T-helper 1 cell (primary cell): ENCODE measurements at places on chromosomes 4 and X.

GRCh38 chr4:99710681-99711345 is 53.2 kb upstream of the C4orf54 start:
- DNase-seq = no peak

DNA sequence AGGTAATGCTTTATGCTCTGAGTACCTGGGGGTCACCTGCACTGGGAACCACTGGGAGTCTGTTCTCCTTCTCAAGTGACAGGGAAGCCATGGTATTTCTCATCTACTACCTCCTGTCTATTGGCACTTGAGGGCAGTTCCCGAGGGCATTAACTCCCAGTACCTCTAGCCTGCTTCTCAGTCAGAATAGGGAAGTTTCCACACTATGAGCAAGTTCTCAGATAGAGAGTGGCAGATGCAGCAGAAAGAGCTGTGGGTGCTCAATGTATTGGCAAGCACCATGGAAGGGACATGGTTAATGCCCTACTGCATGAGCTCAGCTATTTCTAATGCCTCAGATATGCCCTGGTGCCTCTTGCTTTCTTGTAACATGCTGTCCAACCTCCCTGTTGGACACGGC is 74.1 kb downstream of the ANOS1 start:
- no peak for DNase-seq

GRCh38 chrX:42399632-42400024 is 378.3 kb downstream of the PPP1R2C start:
- no peak for DNase-seq

GRCh38 chr4:123856689-123857545 is 460.3 kb downstream of the SPRY1 start:
- DNase-seq = no peak

- DNase-seq = no peak
Measured at GRCh38 chr4:165369522-165369921, 9.3 kb upstream of the CPE start.

- DNase-seq = no peak
Measured at GRCh38 chr4:148369919-148370318, 72.3 kb downstream of the NR3C2 start.

GRCh38 chr4:47619691-47620090 is 134.6 kb downstream of the ATP10D start:
- DNase-seq = no peak

GRCh38 chr4:100948911-100949310 is 398.4 kb downstream of the PPP3CA start:
- DNase-seq = no peak

DNA sequence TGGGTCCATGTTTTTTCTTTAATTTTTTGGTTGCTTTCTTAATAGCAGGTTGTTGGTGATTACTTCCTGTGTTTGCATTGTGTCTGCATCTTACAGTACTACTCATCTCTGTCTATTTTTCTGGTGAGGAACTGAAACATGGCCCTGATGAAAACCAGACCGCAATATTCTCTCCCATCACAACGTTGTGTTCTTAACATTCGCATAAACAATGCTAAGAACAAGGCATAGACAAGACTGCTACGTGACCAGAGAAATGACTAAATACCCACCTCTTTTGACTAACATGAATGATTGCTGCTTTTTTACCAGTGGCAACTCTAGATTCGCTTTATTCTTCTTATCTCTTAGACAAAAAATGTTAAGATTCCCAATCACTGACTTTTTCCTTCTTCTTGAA is 179.1 kb downstream of the GC start:
- no peak for DNase-seq

DNA sequence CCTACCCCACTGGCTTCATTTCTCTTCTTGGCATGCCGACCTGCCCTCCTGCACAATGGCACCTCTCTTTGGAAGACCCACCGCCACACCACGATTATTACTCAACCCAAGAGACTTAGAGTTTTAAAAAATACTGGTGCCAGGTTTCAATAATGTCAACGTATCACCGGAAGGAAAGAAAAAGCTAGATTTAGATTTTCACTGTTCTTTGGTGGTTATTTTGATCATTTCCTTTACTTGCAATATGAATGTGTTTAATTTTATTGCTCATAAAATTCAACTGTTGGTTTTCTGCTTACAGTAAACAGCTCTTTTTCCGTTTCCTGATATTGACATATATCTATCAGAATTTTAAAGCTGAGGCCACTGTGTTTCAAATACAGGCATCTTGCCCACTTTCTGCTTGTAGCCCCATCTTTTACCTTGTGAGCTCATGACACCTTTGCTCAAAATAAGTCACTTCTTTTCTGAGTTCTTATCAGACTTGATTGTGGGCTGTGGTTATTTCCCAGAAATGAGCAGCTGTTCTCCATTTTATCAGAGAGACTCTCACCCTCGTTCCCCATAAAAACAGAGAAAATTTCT is 439.1 kb downstream of the INPP4B start:
- DNase-seq = no peak

- no peak for DNase-seq
Measured at GRCh38 chr4:121227341-121227792, 63.2 kb upstream of the TNIP3 start.

DNA sequence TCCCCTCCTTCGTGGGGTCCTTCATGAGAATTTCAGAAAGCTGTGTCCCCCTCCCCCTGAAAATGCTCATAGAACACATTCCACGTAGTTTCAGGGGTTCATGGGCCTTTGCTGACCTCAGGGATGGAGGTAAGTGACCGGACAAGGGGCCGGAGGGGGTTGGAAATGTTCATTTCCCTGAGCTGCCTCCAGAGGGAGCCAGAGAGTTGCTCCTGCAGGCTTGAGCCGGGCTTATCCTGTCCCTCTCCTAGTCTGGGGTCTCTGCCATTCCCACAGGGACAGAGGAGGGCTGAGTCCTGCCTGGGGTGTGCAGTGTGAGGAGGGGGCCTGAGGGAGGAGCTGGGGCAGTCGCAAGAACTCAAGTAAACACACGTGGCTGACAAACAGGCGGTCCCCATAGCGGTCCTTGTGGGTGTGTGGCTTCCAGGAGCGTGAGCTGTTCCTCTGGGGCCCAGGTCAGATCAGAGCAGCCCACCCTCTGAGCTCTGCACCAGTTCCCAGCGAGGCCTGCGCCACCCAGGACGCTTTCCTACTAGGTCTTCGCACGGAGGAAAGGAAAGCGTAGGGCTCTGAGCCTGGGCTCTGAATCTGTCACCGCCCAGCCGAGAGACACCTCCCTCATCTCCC is 62.5 kb downstream of the WFS1 start:
- no peak for DNase-seq

- DNase-seq = no peak
Measured at GRCh38 chrX:106007815-106008214, 30.7 kb downstream of the SERPINA7 start.

DNA sequence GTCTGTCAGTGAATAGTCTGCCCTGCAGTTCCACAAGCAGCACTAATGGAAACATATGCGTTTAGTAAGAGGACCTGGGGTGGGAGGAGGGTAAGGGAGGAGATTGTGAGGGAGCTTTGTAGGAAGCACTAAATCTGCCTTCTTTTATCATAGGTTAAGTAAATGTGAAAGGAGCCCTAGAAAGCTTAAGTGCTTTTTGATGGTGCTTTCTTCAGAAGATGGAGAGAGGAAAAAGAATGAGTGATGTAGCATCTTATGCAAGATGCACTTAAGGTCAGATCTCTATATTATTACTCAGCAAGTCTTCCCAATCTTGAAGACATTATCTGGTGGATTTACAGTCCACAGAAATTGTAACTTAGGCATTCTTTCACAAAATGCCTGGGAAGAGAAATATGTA is 322.7 kb downstream of the PDHA2 start:
- no peak for DNase-seq

- DNase-seq = no peak
Measured at GRCh38 chr4:128031756-128032384, 29.2 kb upstream of the LARP1B start.

DNA sequence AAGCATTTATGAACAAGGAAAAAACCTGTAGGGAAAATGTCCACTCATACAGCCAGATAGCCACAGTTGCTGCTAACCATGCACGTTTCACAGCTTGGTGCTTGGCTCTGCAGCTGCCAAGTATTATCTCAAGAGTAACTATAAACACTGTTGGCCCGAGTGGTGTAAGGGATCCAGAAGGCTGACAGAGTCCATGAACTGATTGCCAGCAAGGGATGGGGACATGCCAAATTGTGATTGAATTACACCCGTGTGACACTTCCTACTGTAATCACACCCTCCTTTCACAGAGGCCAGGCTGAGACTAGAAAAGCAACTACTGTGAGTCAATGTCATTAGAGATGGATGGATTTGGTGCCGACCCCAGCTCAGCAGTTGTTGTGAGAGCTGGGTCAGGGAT is 223.9 kb upstream of the ANKRD50 start:
- no peak for DNase-seq

GRCh38 chr4:1400831-1401408 is 5.3 kb downstream of the NKX1-1 start:
- DNase-seq = no peak

- no peak for DNase-seq
Measured at GRCh38 chr4:154687840-154688239, 56.0 kb upstream of the LRAT start.

DNA sequence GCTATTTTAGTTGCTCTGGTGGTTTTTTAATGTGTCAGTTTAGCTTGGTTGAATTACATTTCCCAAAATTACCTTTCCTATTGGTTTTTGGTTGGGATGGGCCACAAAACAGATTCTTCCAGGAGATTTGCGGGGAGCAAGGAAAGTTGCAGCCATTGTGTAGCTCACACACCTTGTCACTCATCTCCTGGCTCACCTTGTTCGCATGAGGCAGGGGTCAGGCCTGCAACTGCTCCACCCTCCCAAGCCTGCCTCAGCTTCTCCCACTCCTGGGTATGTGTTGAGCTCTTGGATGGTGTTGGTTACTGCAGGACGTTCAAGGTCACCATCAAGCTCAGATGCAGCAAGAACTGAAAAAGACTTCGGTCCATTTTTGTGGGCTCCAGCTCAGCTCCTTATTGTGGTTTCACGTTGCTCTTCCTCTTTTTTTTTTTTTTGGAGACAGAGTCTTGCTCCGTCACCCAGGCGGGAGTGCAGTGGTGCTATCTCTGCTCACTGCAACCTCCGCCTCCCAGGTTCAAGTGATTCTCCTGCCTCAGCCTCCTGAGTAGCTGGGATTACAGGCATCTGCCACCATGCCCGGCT is 95.6 kb upstream of the METTL14 start:
- no peak for DNase-seq

DNA sequence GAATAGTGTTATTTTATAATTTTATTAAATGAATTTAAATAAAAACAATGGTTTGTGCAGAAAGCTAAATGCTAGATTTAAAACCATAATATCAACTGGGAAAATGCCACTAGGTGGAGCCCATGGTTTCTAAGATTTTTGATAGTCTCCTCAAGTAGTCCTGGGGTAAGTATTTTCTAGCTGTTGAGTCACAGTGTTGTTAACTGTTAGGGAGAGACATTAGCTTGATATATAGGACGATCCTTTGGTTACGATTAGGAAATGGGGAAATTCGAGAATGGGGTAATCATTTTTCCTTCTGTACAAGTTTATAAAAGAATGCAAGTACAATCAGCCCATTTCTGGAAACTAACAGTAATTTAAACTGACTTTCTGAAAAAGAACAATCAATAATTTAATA is 378.4 kb downstream of the ANKRD50 start:
- no peak for DNase-seq

DNA sequence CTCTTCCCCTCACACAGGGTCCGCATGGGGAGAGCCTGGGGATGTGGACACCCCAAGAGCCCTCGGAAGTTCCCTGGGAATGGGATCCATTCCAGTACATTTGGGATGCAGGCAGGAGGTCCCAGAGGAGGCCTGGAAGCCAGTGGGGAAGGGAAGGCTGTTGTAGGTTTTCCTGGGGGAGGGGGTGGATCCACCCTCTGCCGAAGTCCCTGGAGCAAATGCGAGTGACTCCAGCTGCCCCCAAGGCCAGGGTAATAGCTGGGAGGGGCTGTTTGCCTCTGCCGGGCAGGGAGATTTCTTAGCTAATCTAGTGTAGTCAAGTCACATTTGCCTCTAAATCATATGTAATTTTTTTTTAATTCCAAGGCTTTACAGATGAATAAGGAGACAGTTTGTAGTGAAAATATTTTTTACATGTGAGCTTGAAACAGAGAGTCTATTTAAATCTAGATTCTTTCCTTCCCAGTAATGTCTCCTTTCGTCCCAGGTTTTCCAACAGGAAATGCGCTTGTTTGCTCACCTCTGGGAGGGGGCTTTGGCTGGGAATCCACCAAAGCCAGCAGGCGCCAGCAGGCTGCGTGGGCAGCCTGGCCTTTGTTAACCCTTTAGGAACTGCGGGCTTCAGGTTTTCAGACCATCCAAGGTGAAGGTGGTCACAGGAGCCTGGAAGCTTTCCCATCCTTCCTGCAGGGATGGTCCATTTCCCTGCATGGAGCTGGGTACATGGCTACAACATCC is 26.8 kb downstream of the SH3TC1 start:
- DNase-seq = no peak

DNA sequence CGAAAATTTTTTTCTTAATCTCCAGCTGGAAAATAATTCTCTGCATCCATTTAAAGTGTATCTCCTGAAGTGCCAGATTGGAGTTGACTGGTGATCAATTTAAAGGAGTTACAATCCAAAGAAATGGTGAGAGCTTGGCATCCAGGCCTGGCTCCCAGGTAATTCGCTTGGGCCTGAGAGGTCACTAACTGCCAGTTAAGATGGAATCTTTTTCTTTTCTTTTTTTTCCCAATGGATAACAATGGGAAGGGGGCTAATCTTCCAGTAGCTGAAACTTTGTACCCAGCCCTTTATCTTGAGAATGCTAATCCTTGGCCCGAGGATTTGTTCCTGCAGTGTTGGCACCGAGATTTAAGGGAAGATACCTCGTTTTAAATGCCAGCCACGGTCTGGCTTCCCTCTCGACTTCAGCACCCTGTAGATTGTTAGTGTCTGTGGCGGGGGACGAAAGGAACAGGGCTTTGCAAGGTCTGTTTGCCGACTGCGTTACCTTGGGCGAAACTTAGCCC is 13.3 kb upstream of the PITX2 start:
- DNase-seq = no peak

- no peak for DNase-seq
Measured at GRCh38 chr4:140004922-140005627, 148.9 kb downstream of the MAML3 start.

DNA sequence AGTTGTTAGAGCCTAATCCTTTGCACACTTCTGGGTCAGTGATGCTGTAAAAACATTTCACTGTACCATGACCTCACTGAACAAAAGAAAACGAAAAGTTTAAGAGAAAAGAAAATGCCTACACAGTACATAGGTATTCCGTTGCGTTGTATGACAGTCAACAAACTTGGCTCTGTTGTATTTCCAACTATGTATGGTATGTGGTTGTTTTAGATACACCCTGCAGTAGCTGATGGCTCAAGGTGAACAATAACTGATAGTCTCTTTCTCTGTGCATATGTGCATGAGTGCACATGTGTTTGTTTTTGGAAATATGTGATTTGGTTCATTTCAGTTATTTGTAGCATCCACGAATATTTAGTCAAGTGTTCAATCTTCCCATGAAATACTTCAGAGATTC is 176.0 kb downstream of the BMPR1B start:
- DNase-seq = no peak
